CD4-positive, alpha-beta T cell treated with Interleukin-4 for 4 hours (primary cell): ENCODE measurements at places on chromosomes 1 and 21.

DNA sequence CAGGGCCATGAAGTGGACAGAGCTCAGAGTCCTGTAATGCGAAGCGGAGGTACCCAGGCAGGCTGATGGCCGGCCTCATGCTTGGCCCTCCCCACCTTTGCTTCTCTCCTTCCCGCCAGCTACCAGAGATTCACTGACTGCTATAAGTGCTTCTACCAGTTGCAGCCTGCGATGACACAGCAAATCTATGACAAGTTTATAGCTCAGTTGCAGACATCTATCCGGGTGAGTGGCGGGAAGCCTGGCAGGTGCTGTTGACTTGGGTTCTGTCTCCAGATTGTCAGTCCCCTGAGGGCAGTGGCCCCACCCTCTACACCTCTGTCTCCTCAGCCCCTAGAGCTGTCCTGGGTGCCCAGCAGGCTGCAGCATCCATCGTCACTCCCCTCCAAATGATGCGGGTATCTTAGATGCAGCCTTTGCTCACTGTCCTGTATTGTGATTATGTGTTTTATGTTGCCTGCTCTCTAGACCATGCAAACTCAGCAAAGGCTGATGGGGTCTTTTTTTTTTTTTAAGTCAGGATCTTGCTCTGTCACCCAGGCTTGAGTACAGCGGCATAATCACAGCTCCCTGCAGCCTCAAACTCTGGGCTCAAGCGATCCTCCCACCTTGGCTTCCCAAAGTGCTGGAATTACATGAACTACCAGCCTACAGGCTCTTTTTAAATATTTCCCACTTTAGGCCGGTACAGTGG, 9.6 kb upstream of the BGLAP start:
- DNase-seq = no peak

GRCh38 chr1:209609791-209610630, 26.5 kb downstream of the CAMK1G start:
- no peak for DNase-seq

DNA sequence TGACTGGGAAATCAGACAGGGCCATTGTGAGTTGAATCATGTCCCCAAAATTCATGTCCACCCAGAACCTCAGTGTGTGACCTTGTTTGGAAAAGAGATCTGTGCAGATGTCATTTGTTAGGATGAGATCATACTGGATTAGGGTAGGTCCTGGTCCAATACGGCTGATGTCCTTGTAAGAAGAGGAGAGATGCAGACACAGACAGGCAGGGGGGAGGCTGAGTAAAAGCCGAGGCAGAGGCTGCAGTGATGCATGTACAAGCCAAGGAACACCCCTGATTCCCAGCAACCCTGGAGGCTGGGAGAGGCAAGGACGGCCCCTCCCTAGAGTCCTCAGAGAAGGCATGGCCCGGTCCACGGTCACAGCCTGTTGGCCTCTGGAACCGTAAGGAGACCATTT, 15.9 kb upstream of the NPPB start:
- DNase-seq = no peak

GRCh38 chr1:147567594-147568381, 26.5 kb downstream of the BCL9 start:
- no peak for DNase-seq

GRCh38 chr1:77742011-77742555, 17.6 kb downstream of the USP33 start:
- DNase-seq = no peak

DNA sequence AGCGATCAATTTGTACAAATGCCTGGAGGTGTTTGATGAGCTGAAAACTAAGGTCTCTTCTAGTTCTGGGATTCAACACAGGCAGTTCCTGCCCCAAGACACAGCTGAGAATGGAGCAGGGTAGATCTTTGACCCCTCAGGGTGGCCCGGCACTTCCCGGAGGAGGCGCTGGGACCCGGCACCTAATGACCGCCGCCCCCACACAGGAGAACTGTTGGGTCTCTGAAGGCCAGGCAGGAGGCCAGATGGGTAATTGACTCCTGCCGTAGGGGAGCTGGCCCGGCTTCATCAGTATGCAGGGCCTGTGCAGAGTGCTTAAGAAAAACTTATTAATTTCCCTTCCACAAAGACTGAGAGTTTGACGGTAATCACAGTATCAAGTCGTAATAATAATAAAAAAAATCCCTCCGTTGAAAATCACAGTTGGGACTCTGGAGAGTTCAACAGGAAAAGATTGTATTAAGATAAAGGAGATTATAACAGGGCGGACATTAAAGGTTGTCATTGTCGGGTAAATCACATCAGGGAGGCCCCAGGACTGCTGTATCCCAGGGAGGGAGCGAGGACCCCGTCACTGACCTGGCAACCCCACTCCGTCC, 51.7 kb downstream of the UBIAD1 start:
- no peak for DNase-seq

DNA sequence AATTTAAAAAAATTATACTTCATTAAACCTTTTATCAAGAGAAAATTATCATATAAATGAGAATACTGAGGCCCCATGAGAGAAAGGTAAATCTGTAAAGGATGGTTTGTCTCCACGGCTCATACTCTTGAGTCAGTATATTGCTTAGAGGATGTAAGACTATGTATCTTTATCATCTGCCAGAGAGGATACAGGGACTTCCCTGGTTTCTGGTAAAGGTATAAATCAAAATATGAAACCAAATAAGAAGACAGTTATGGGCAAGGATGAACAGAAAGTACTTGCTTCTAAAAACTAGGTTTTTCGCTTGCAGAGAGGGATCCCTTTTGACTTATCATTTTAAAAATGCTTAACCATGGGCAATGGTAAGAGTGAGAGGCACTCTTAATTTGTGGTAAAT, 112.4 kb downstream of the POU2F1 start:
- no peak for DNase-seq

GRCh38 chr1:160075836-160076235, 5.5 kb upstream of the KCNJ9 start:
- DNase-seq = no peak

- no peak for DNase-seq
Observed at GRCh38 chr21:22961258-22961657, 1963.0 kb downstream of the NCAM2 start.

DNA sequence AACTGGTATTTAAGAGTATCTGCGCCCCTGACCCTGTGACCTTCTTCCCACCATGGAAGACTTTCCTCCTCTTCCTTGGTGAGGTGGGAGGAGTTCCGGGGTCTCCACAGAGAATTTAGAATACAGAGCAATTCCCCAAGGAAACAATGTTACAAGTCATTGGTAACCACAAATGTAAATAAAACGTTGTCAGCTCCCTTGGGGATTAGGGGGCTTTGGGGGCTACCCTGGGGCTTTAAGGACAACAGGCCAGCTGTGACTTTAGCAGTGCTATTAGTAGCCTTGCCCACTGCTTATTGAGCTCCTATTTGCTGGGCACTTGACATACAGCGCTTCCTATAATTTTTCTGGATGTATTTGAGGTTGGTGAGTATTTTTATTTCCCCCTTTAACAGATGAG, 69.0 kb downstream of the IGSF21 start:
- no peak for DNase-seq

- no peak for DNase-seq
Observed at GRCh38 chr1:108972951-108973350, 9.7 kb upstream of the CLCC1 start.
